NCI-H1930 (cell line): ENCODE measurements at places on chromosomes 5 and 9.

- no peak for DNase-seq
These were observed 262.7 kb downstream of the YTHDC2 start for GRCh38 chr5:113776168-113776567.

DNA sequence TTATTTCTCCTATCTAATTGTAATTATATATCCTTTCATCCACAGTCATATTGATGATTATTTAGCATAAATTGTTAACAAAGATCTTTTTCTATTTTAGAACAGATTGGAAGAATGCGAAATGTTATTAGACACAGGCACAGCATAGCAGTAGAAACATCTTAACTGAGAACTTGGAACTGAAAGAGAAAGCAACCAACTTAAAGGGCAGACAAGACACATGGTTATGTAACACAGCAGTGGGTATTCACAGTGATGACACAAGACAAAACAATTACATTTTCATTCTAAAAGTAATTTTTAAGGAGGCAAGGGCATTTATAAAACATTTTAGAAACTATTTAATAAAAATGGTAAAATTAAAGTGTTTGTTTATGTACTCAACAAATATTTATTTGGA, 57.7 kb upstream of the MEF2C start:
- DNase-seq, result no peak

DNA sequence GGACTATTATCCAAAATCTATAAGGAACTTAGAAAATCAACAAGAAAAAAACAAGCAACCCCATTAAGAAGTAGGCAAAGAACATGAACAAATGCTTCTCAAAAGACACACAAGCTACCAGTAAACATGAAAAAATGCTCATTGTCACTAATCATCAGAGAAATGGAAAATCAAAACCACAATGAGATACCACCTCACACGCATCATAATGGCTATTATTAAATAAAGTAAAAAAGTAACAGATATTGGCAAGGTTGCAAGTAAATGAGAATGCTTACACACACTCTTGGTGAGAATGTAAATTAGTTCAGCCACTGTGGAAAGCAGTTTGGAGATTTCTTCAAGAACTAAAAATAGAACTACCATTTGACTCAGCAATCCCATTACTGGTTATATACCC, 167.0 kb upstream of the DMRTA1 start:
- DNase-seq, result no peak

GRCh38 chr5:173623296-173623771, 6.9 kb upstream of the BOD1 start:
- no peak for DNase-seq

DNA sequence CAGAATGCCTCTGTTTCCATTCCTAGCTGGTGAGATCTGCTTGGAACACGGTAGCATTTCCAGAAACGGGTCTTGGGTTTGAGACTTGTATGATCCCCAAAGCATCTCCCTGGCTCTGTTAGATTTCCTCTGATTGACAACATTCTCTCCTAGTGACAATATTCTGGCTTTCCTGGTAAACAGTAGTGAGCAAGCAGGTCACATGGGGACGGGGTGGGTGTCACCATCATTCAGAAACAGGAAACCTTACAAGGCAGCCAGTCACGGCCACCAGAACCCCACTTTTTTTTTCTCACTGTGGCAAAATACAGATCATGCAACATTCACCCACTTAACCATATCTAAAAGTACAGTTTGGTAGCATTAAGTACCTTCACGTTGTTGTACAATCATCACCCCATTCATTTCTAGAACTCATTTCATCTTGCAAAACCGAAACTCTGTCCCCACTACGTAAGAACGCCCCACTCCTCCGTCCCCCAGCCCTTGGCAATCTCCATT, 90.1 kb upstream of the LMX1B start:
- no peak for DNase-seq

DNA sequence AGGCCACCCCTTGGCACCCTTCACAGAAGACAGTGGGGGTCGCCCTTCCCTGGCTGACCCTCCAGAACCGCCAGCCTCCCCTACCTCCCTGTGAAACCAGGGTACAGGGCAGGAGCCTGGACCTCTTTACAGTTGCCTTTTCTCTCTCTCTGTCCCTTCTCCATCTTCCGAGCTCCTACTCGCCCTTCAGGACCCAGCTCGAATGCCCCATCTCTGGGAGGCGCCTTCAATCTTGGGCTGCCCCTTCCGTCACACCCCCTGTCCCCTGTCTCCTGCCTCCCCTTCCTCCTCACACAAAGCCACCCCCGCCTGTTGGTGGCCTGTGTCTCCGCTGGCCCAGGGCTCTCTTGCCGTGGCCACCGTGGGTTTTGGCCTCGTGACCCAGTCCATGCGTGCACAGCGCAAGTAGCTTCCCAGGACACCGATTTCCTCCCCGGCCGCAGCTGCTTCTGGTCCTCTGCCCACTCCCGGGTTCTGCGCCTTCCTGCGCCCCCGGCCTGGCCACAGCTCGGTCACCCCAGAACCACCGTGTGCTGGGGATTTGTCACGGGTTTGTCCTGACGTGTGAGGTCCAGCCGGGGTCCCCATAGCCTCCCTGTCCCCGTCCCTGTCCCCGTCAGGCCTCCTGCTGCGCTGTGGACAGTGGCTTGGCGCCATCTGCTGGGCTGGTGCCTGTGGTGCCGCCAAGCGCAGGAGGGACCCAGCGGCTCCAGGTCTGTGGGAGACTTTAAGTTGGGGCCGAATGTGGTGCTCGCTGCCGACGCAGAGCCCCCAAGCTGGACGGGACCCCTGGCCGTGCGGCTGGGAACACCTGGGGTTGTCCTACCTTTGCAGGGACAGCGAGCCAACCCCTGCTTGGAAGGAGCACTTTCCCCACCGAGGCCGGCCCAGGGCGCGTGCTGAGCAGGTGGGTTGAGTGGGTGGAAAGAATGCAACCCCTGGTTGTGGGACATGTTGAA, 4.0 kb upstream of the TMEM250 start:
- peak; percentile 57 for DNase-seq

DNA sequence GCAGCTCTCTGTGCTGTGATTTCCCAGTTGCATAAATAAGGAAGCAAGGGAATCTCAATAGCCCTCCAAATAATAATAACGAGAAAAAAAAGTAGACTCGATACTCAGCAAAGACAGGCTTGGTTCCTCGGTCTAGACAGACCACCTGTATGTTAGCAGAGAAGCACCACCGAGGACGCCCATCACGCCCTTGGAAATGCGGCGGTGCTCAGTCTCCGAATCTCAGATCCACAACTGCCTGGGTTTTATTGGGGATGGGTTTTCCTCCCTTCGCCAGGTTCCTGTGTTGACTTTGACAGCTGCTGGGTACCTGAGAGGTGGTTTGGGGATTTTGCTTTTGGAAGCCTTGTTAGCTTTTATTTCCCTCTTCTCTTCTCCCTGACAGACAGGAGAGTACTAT, 7.2 kb downstream of the DAB2IP start:
- no peak for DNase-seq
